Right kidney (tissue), 9 donors: ENCODE measurements at places on chromosomes 1 and 21.

- DNase-seq, result peak; percentile 2
Observed at GRCh38 chr1:27581823-27582243, 22.1 kb downstream of the AHDC1 start.

DNA sequence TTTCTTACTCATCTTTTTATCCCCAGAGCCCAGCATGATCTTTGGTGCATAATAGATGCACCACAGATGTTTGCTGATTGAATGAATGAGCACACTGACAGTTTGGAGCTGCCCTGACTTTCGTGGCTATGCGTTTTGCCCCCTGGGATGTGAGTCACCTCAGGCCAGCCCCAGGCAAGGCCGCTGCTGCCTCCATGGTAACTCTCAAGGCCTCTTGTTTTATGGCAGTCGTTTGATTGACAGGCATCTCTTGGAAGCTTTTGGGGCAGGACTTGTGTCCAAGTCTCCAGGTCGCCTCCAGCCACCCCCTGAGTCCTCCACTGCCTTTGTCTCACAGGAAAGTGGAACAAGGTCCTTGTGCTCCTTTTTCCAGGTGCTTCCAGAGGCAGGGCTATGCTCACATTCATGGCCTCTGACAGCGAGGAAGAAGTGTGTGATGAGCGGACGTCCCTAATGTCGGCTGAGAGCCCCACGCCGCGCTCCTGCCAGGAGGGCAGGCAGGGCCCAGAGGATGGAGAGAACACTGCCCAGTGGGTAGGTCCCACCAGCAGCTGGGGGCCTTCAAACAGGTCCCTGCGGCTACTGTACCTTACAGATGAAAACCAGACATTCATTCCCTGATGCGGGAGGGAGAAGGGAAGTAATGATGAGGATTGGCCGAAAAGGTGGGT lies 11.2 kb downstream of the PSEN2 start:
- DNase-seq, result no peak

GRCh38 chr1:60088620-60089155 lies 15.1 kb upstream of the C1orf87 start:
- no peak for DNase-seq

DNA sequence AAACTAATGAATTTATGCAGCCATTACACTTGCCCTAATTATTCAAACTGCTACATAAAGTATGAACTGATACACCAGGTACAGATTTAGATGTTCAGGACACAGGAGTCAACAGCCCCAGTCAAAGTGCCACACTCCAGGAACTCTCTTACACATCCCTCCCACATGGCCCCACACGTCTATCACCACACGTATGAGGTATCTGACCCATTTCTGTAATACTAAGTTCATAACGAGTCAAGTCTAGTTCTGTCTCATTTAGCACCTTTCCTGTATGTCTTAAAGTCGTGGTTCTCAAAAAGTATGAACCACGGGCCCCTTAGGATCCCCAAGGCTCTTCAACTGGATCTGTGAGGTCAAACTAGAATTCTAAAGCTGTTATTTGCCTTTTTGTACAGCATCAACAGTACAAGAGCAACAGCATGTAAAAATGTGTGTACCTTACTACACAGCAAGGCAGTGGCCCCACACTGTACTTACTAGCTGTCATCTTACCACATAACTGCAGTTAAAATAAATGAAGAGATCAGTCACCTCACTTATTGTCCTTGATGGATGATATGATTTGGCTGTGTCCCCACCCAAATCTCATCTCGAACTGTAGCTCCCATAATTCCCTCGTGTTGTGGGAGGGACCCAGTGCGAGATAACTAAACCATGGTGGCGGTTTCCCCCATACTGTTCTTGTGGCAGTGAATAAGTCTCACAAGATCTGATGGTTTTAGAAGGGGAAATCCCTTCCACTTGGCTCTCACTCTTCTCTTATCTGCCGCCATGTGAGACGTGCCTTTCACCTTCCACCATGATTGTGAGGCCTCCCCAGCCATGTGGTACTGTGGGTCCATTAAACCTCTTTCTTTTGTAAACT lies 42.6 kb downstream of the SIPA1L2 start:
- no peak for DNase-seq

- peak; percentile 1 for DNase-seq
Observed at GRCh38 chr1:118649369-118650106, 338.6 kb downstream of the TBX15 start.
